Fibroblast of skin of back (primary cell): ENCODE measurements at places on chromosomes 7 and 10.

DNA sequence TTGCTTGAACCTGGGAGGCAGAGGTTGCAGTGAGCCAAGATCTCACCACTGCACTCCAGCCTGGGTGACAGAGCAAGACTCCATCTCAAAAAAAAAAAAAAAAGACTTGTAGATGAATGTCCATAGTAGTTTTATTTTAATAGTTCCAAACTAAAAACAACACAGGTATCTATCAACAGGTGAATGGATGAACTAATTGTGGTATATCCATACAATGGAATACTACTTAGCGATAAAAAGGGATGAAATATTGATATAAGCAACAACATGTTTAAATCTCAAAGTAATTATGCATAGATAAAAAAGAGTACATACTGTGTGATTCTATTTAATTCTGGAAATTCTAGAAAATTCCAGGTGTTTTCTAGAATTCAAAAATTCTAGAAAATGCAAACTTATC is 37.5 kb upstream of the MRPS16 start:
- DNase-seq, result no peak

GRCh38 chr10:59324597-59324996 is 37.8 kb downstream of the FAM13C start:
- no peak for DNase-seq

GRCh38 chr10:112278871-112279270 is 4.3 kb upstream of the TECTB start:
- DNase-seq, result no peak

GRCh38 chr7:28571405-28571804 is 159.1 kb downstream of the CREB5 start:
- DNase-seq, result no peak

DNA sequence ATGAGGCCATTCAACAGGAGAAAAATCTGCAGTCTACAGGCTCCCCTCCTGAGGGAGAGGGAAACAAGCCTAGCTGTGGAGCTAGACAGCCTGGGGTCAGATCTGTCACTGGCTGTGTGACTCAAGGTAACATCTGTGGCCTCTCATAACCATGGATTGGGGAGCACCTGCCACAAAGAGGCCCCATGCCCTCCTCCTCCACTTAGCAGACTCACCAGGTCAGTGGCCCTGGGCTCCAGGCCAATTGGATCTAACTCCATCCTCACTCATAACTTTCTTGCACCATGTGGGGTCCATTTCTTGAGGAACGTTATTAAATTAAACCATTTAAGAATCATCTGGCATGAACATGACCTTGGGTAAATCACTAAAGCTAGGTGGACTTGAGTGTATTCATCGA is 1.8 kb downstream of the GDF10 start:
- DNase-seq, result no peak

- DNase-seq, result no peak
Measured at GRCh38 chr7:158991824-158992621, 135.7 kb downstream of the DYNC2I1 start.

DNA sequence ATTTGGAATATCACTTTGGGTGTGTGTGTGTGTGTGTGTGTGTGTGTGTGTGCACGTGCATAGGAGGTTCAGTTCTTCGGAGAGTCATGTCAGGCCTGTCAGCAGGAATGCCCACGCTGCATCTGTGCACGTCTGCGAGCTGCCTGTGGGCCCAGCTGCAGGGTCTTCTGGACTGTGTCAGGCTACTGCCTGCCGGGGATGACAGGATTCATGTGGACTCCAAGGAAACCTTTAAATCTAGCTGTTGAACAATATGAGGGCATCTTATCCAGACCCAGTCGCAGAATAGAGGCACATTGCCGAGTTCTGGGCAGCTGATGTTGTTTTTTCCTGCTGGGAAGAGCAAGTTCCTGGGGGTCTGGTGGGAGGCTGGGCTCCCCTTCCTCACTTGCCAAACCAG is 19.0 kb downstream of the AQP1 start:
- no peak for DNase-seq

DNA sequence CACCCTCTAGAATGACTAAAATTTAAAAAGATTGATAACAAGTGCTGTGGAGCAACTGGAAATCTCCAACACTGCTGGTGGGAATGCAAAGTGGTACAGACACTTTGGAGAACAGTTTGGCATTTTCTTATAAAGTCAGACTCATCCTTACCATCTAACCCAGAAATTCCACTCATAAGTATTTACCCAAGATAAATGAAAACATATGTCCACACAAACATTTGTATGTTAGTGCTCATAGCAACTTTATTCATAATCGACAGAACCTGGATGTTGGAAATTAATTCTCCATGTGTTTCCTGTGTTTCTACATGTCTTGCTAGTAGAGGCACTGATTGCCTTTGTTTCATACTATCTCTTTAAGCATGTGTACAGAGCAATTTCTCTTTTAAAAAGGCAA is 282.4 kb downstream of the AHR start:
- peak; percentile 15 for DNase-seq

GRCh38 chr10:28411648-28412047 is 108.8 kb upstream of the MPP7 start:
- DNase-seq, result no peak

DNA sequence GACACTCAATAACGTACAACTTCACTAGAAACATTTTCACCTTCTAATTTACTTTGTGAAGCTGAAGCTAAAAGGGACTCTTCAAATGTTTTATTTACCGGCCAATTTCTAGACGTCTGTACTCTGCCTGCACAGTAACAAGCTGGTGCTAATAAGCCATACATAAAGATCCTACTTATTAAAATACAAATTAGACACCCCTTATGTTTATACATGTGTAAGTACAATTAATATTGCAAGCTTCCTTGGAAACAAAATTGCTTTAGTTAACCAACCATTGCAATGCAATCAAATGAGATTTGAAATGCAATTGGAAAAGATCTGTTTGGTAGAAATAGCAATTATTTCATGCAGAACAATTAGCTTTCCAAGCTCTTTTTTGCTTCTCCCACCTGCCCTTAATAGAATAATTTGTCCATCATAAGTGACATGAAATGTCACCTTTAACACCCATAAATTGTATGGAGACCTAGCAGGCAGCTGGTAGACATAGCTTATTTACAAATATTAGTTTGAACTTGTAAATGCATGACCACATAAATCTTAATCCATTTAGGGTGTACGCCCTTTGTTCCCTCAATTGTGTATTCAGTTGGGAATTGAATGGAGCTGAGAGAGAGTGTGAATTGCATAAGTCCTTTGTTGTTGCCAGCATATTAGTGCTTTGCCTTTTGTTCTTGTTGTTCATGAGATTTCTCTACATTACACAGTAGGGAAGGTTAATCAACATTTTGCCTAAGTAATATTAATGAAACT is 277.1 kb downstream of the CACNA2D1 start:
- no peak for DNase-seq

- no peak for DNase-seq
Measured at GRCh38 chr7:38461887-38462286, 169.3 kb downstream of the AMPH start.

DNA sequence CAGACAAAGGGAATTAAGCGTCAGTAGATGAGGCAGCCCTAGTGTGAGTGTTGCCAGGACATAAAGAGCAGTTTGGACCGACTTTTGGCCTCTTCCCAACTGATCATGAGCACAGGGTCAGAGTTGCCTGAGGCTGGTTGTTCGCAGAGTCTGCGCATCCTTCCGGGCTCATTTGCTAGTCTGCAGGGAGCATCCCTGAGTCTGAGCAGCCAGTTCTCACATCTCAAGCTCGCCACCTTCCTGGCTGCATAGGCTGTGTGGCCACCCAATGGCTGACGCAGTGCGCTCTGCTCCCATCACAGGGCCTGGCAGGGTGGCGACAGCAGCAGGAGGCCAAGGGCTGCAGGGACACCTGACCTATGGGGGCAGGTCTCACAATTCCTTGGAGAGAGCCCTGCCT is 5.0 kb downstream of the GAD2 start:
- DNase-seq, result no peak

DNA sequence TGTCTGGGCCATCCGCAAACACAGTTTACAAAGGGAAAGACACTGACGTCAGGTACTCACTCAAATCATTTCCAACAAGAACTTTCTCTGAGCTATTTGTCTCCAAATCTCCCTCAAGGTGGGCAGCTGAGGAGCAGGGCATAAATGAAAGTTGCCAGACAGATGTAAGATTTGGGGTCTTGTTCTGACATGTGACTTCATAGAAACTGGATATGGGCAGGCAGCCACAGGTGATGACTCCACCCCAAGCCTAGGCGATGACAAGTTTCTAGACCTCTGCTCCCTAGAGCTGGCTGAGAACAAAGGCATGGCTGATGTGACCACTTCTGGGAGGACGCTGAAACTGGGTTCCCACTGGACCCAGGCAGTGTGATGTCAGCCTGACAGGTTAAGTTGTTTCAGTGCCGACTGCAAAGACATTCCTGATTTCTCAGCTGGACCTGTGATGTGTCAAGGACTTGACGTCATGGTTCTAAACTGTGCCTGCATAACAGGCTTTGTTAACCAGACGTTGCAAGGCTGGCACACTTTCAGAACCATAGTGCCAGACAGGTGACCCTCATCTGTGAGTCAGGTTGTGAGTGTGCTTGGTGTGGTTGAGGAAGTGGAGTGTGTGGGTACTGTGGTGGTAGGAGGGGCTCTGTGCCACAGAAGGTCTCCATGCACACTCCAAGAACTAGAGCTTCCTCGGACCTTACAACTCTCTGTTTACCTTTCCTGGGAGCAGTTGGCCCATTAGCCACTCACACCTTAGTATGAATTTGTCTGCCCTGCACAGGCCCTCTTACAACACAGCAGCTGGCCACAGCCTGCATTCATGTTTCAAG is 39.9 kb upstream of the EBF3 start:
- DNase-seq, result no peak

DNA sequence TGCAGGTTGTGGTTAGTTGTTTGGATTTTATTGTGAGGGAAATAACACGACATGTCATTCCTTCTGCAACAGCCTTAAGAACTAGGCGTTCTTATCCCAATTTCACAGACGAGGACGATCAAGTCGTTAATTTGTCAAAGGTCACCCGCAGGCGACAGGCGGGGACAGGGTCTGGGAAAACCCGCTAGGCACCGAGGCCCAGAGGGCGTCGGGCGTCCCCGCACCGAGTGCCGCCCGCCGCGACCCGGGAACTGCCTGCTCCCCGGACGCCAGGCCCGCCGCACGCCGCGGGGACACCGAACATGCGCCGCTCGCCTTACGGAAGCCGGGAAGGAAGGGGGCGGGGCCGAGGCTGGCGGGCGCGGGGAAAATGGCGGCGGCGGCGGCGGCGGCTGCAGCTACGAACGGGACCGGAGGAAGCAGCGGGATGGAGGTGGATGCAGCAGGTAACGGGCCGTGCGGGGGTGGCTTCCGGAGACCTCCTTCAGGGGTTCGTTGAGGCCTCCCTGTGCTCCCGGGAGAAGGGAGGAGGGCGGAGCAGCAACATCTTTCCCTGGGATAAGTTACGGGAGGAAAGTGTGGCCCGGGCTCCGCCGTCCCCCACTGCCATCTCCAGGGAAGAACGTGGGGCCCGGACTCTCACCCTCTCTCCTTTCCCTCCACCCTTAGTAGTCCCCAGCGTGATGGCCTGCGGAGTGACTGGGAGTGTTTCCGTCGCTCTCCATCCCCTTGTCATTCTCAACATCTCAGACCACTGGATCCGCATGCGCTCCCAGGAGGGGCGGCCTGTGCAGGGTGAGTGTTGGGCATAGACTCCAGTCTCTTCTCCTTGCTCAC is at the start of gene COPS6:
Gene COPS6, plus strand, starts transcription at position 349 of the 837 bp plus-strand sequence. Its CDS starts 22 bp downstream, at position 371.
- DNase-seq, result peak; percentile 84

- no peak for DNase-seq
Measured at GRCh38 chr7:106108991-106109390, 3.1 kb downstream of the SYPL1 start.

GRCh38 chr10:639001-639750 is 50.3 kb downstream of the DIP2C start:
- DNase-seq, result no peak

GRCh38 chr10:50740293-50740648 is 535 bp downstream of the ASAH2B start:
- DNase-seq, result peak; percentile 79

DNA sequence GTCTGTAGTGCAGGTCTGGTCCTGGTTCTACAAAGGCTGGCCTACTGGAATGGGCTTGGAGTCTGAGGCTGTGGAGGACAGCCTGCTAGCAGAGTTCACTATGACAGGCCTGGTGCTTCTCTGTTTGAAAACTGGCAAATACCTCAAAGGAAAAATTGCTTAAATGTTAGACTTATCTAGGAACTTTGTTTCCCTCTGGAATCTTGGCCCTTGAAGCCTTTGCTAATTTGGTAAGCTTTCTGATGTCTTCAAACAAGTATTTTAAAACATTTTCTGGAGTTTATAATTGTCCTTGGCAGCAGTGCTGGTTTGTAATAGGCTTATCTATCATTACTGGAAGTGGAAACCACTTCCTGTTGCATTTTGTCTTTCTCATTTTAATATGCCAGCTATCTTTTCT is 139.7 kb downstream of the TMEM26 start:
- DNase-seq, result peak; percentile 12

GRCh38 chr10:58477902-58478301 is 34.8 kb upstream of the BICC1 start:
- no peak for DNase-seq

GRCh38 chr10:102396317-102396650 is 779 bp downstream of the NFKB2 start:
- no peak for DNase-seq

DNA sequence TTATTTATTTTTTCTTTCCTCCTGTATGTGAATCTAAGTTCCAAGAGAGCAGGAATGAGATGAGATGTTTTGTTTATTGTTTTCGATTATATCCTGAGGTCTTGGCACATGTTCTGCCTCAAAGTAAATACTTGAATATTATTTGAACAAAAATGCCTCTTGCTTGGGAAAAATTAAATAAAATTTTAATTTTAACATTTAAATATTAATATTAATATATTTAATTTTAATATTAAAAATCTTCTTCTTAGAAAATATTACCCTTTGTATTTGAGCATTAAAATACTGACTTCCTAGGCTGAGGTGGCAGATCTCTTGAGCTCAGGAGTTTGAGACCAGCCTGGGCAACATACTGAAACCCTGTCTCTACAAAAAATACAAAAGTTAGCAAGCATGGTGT is 123.4 kb upstream of the SEMA3D start:
- DNase-seq, result no peak

DNA sequence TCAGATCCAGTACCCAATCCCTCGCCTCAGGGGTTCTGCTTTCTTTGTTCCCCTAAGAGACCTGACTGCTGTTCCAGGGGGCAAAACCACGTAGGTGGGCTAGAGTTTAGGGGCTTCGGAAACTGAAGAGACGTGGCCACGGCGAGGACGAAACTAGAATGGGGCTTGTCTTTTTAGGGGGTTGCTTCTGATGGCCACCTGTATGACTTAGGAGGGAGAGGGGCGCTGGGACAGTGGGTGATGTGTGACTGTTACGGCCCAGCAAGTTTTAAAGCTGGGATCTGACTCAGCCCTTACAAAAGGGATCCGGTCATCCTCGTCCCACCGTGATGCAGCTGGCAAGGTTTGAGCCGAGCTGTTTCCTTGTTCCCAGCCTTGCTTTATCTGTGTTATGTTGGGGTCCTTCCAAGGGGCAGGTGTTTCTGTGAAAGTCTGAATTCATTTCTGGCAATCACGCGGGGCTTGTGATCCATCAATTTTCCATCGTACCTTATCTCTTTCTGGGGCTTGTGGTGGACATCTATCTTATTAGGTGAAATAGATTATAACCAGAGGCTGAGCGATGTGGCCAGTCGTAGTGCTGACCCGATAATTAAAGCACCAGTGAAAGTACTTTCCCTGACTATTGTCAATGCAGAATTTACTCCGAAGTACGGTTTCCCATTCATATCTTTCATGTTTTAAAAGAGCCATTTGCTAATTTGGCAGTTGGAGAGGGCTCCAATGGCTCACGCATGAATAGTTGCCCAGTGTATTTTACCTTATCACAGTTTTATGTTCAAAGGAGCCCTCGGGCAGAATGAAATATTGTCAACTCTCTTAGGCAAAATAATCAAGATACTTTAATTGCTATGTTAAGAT is 830 bp downstream of the MET start:
- DNase-seq, result peak; percentile 49

- no peak for DNase-seq
Measured at GRCh38 chr10:7428673-7429350, 18.0 kb upstream of the SFMBT2 start.
